ENCODE measurements at places on chromosomes 11 and 22. TPM values are rescaled to one million over a fixed set of nuclear protein-coding genes. Genes with fewer than 3 reads are reported as not detected.

LGALS1 gene
- total RNA-seq: 119 TPM

LMO1 gene
- total RNA-seq: 1.9 TPM

LYVE1 gene
- total RNA-seq: 9.0 TPM

GDPD5 gene
- total RNA-seq: 9.8 TPM

DNA sequence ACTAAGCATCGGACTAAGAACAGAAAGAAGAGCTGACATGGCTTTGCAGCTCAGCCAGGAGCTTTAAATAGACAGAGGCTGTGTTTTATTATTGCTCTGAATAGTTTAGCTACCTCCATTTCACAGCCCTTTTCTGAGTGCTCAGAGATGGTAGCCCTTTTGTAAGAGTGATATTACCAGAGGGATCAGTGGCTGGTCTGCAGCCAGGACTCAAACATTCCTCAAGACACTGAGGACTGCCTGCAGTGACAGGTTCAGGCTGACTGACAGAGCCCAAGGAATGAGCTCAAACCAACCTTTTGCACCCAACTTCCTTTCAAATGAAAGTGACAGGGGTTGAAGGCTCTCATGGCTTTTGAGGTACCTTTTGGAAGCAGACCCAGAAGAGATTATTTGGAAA lies 189.0 kb downstream of the DDX10 start:
- DNase-seq: no peak

GRCh38 chr11:48054994-48055291 lies 74.6 kb downstream of the PTPRJ start:
- no peak for DNase-seq

GRCh38 chr11:8732748-8733241 lies 50.2 kb downstream of the RPL27A start:
- DNase-seq: no peak

GRCh38 chr11:76185511-76185910 lies 20.8 kb downstream of the WNT11 start:
- no peak for DNase-seq

GRCh38 chr11:94128291-94128745 lies 323 bp upstream of the PANX1 start:
- DNase-seq: peak; percentile 54

GRCh38 chr11:65425105-65425970 lies 2.7 kb downstream of the NEAT1 start:
- no peak for DNase-seq

GRCh38 chr11:125129316-125129993 lies 18.0 kb upstream of the TMEM218 start:
- no peak for DNase-seq

- no peak for DNase-seq
These were observed 58.0 kb upstream of the KIRREL3 start for GRCh38 chr11:127058524-127058923.

GRCh38 chr22:17726006-17726927 lies 48.0 kb downstream of the BID start:
- no peak for DNase-seq

DNA sequence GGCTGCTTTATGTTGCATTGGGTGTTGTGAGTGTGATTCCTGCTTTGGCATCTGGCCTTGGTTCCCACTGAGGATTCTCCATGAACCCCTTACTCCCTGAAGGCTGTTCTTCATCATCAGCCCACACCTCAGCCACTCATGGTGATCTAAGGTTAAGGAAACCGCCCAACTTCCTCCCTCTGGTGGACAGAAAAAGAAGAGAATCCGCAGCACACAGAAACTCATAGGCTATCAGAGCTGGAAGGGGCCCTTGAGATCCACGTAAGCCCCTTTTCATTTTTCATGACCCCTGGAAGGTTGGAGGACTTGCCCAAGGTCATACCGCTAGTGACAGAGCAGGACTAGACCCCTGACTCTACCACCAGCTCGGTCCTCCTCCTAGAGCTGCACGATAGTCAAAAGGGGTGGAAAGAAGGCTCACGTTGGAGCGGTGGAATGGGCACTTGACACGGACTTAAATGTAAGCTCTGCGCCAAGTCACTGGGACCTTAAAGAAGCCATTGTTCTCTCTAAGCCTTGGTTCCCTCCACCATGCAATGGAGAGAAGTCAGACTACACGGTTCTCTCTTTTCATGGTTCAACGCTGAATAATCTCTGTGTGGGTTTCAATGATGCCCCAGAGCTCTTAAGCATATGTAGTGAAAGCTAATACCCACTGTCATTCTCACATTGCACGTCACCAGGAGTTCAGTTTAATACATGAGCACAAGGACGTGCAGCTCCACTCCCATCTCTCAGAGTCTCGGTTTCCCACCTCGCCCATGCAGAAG lies 83.6 kb upstream of the CRTAM start:
- DNase-seq: no peak

DNA sequence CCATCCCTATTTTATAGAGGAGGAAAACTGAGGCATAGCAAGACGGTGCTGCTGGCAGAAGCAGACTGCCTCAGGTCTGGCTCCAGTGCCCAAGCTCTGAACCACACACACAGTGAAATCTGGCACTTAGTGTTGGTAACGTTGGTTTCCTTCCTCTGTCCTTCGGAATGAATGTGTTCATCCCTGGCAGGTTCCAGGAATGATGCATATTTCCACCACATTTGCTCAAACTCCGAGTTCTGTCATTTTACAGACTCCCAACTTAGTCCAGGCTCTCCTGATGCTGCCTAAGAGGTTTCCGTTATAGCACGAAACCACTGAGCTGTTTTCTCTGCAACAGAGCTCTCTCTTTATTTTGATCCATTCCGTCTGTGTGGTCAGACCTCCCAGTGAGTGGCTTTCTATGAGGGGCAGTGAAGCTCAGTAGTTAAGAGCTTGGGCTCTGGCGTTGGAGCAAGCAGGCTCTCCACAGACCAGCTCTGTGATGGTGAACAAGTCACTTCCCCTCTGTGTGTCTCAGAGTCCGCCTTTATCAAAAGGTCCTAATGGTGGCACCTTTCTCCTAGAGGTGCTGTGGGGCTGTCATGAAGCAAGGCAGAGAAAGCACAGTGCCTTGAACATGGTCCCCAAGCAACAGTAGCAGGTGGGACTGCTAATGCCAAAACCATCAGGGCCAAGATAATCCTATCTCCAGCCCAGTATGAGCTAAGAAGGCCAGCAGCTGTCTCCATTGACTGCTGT lies 200.3 kb downstream of the MYO18B start:
- no peak for DNase-seq

DNA sequence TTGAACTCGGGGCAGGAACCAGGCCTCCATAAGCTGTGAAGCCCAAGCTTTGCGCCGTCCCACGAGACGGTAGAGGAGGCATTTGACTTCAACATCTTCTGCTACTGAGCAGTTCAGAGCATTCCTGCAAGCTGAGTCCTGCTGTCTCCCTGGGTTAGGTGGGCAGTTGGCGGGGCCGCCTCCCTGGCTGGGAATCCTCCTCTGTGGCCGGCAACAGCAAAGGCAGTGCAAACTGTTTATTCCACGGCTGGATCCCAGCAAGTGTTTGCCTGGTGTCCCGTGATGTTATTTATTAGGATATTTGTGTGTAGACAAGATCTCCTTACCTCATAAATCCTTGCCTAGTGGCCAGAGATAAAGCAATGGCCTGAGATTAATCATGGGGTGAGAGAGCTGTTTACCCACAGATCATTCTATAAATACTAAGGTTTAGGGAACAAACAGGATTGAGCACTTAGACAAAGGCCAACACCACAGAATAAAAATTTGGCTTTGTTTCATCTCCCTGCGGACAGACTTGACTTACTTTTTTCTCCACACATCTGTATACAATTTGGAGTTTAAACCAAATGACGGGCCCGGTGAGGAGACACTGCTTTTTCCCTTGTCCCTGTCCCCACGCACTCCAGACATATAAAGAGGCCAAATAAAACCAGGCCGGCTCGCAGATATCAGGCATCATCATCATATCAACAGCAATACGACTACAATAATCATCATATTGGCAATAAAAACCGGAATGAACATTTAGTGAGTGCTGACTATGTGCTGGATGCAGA lies 63.4 kb downstream of the NAT10 start:
- no peak for DNase-seq

DNA sequence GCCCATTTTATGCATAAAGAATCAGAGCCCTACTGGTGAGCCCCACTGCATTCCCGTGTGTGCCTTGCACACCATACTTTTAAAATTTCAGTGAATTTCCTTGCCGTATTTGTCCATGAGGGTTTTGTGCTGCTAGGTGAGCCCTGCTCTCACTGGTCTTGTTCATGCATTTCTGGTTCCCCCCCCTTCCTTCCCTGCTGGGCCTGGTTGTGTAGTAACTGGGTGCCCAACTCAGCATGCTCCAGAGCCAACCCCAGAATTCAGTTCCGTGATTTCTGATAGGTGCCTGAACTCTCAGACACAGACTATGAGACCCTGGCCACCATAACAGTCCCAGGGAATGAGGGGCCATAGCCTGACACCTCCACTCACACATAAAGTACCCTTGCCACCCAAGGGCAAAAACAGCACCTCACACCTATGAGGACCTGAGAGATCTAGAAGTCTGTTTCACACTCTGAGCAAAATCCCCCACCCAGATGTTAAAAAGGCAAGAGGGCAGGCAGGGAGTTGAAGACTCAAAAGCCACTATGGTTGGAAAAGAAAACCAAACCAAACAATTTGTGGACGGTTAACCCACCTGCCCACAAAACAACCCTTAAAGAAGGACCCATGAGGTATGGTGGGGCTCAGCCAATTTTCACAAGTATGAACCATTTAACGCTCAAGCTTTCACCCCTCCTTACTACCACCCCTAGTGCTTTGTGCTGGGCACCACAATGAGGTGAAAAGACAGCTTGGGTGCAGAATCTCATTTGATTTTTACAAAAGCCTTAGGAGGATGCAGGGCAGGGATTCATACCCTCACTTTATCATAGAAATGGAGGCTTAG lies 16.8 kb upstream of the IL10RA start:
- DNase-seq: no peak

DNA sequence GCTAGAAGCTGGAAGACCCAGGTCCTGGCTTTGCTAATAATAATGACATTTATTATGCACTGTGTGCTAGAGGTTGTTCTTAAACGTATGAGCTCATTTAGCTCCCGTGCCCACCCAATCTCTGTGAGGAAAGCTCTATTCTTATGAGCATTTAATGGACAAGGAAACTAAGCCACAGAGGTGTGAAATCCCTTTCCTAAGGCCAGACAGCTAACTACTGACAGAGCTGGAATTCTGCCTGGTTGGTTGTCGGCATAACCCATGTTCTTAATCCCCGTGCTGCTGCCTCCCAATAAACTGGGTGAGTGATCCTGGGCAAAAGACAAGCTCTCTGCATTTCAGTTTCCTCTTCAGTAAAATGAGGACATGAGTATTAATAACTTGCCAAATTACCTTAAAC lies 49.4 kb downstream of the SNX19 start:
- DNase-seq: no peak
